ENCODE measurements at places on chromosomes 11 and 22. TPM values are rescaled to one million over a fixed set of nuclear protein-coding genes. Genes with fewer than 3 reads are reported as not detected.

Gene NUP160
- polyA plus RNA-seq: 45.5 TPM

Gene ANO3
- not detected for polyA plus RNA-seq

Gene SCGB2A2
- not detected for polyA plus RNA-seq

Gene OR10D3
- polyA plus RNA-seq: not detected

Gene GRK3
- 11.4 TPM for polyA plus RNA-seq

Gene RTN4R
- 13.6 TPM for polyA plus RNA-seq

Gene FOSL1
- polyA plus RNA-seq: not detected

Gene OR8A1
- not detected for polyA plus RNA-seq

Gene C1QTNF5
- polyA plus RNA-seq: not detected

Gene HIC2
- 19.0 TPM for polyA plus RNA-seq

Gene RELT
- polyA plus RNA-seq: 13.0 TPM

Gene CASP1
- polyA plus RNA-seq: not detected

Gene MOV10L1
- not detected for polyA plus RNA-seq

Gene RIC8A
- polyA plus RNA-seq: 128 TPM

Gene CSF2RB
- polyA plus RNA-seq: not detected

Gene OR2D2
- not detected for polyA plus RNA-seq

Gene SAA4
- polyA plus RNA-seq: not detected

Gene C22orf42
- 64.0 TPM for polyA plus RNA-seq

Gene TPH1
- 1.4 TPM for polyA plus RNA-seq

Gene CASP5
- not detected for polyA plus RNA-seq

Gene GLB1L3
- polyA plus RNA-seq: 0.19 TPM

Gene ART5
- not detected for polyA plus RNA-seq

Gene SCGB1D2
- not detected for polyA plus RNA-seq

Gene UPB1
- polyA plus RNA-seq: 0.12 TPM

Gene TMEM45B
- not detected for polyA plus RNA-seq

Gene C22orf15
- not detected for polyA plus RNA-seq

Gene SLC22A24
- not detected for polyA plus RNA-seq

Gene ALKBH3
- 34.7 TPM for polyA plus RNA-seq

Gene C1QTNF6
- 7.9 TPM for polyA plus RNA-seq

Gene TMEM191C
- polyA plus RNA-seq: 81.8 TPM

Gene CSNK2A3
- 1.9 TPM for polyA plus RNA-seq

Gene CARNS1
- not detected for polyA plus RNA-seq

Gene NXPE2
- 0.20 TPM for polyA plus RNA-seq

Gene PVALB
- polyA plus RNA-seq: not detected

Gene MIAT
- 529 TPM for polyA plus RNA-seq

Gene TMPRSS6
- polyA plus RNA-seq: not detected

Gene CLP1
- 22.7 TPM for polyA plus RNA-seq

Gene OR52I1
- polyA plus RNA-seq: not detected
